ENCODE measurements at places on chromosomes 2 and 18. TPM values are rescaled to one million over a fixed set of nuclear protein-coding genes. Genes with fewer than 3 reads are reported as not detected.
A peak's percentile ranks its signal among the peaks of the same experiment; 100 is the strongest.

- H3K27me3 ChIP-seq = no peaks in the 10 kb centered on the region
- H3K4me1 ChIP-seq = no peaks in the 10 kb centered on the region
- no peak overlapping the region for H3K4me3 ChIP-seq
- DNase-seq = no peak
- no peaks in the 10 kb centered on the region for H3K36me3 ChIP-seq
Measured at GRCh38 chr2:168992026-168992425, 39.1 kb downstream of the ABCB11 start.

GRCh38 chr18:25454270-25454659, 102.3 kb upstream of the ZNF521 start:
- no peak overlapping the region for H3K27ac ChIP-seq
- no peaks in the 10 kb centered on the region for H3K36me3 ChIP-seq
- no peak overlapping the region for H3K4me3 ChIP-seq
- H3K27me3 ChIP-seq = no peaks in the 10 kb centered on the region
- no peaks in the 10 kb centered on the region for H3K4me1 ChIP-seq

- H3K4me3 ChIP-seq = no peak overlapping the region
- H3K36me3 ChIP-seq = no peaks in the 10 kb centered on the region
- H3K27ac ChIP-seq = no peak overlapping the region
- no peaks in the 10 kb centered on the region for H3K27me3 ChIP-seq
- H3K4me1 ChIP-seq = peaks cover 6% of the 10 kb centered on the region
Measured at GRCh38 chr2:43005975-43006833, 213.8 kb upstream of the HAAO start.

DNA sequence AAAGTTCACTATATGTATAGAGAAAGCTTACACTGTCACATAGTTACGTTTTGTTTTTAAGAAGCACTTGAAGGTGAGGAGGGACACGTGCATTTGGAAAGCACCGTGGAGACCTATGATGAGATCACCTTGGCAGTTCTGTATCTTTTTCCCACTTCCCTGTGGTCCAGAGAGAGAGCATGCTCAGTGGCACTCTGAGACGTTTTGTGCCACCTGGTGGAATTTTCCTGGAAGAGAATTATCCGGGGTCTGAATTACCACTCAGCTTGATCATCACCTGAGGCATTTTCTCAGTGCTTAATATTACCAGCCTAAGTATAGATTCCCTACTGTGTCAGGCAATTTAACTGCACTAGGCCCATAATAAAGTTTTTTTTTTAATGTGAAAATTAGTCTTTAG, 469.4 kb upstream of the SMIM21 start:
- H3K4me1 ChIP-seq = no peaks in the 10 kb centered on the region
- H3K27me3 ChIP-seq = no peaks in the 10 kb centered on the region
- H3K27ac ChIP-seq = no peak overlapping the region
- H3K36me3 ChIP-seq = no peaks in the 10 kb centered on the region
- DNase-seq = peak; percentile 22

- no peaks in the 10 kb centered on the region for H3K36me3 ChIP-seq
- no peaks in the 10 kb centered on the region for H3K4me1 ChIP-seq
- no peak for DNase-seq
- H3K4me3 ChIP-seq = no peak overlapping the region
- H3K27ac ChIP-seq = no peak overlapping the region
Measured at GRCh38 chr2:61085883-61086282, 20.2 kb downstream of the SANBR start.

DNA sequence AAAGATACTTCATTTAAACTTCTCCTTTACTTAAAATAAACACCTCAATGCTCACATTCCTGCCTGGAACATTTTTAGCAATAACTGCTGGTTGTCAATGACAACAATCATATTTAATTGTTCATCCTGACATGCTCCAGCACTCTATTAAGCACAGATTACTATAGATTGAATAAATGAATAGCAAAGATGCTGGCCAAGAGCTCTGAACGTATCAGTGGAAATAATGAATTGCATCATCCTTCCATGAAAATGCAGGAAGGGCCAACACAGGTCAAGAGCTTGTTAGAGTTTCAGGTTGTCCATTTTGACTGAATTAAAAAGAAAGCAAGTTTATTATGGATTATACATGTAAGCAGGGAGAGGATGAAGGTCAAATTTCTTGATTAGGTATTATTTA, 994.0 kb downstream of the TSN start:
- H3K27me3 ChIP-seq = no peaks in the 10 kb centered on the region
- no peaks in the 10 kb centered on the region for H3K36me3 ChIP-seq
- H3K27ac ChIP-seq = no peak overlapping the region
- H3K4me3 ChIP-seq = no peak overlapping the region
- DNase-seq = no peak
- no peaks in the 10 kb centered on the region for H3K4me1 ChIP-seq

- no peak overlapping the region for H3K4me3 ChIP-seq
- peaks cover 2% of the 10 kb centered on the region for H3K36me3 ChIP-seq
- no peak for DNase-seq
- peaks cover 4% of the 10 kb centered on the region for H3K4me1 ChIP-seq
- no peaks in the 10 kb centered on the region for H3K27me3 ChIP-seq
Measured at GRCh38 chr2:65300761-65301711, 73.4 kb downstream of the ACTR2 start.

SRD5A2 gene
- not detected for total RNA-seq

CCDC141 gene
- total RNA-seq = 0.30 TPM
